ENCODE measurements at places on chromosomes 12 and 14.

DNA sequence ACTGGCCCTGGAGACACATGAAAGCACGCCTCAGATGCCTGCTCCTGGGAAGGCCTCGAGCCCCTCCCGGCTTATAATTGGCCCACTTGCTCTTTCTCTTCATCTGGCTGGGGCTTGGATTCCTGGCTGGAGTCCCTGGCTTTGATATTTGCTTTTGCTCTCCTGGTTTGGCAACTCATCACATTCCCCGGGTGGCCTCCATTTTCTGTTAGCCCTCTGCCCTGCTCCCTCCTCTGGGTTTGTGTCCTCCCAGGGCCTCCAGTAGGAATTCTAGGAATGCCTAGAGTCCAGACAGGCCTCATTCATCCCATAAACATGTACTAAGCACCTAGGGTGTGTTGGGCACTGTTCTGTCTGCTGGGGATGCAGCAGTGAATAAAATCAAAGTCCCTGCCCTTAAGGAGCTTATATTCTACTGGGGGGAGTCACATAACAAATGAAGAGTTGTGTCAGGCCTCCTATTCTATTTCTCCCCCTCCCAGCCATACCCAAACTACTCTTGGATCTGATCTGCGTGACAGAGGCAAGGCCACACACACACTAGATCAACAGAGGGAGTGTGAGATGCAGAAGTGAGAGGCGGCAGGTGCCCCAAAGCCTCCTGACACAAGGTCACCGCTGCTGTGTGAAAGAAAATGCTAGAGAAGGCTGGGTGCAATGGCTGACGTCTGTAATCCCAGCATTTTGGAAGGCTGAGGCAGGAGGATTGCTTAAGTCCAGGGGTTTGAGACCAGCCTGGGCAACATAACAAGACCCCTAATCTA is 21.3 kb upstream of the TSPAN9 start:
- no peak for DNase-seq

- DNase-seq, result no peak
These were observed 213.6 kb downstream of the C12orf42 start for GRCh38 chr12:103282124-103282523.

GRCh38 chr12:111074559-111074958 is 154.2 kb upstream of the MYL2 start:
- no peak for DNase-seq

- DNase-seq, result no peak
These were observed 163.5 kb downstream of the DIO2 start for GRCh38 chr14:80047761-80048160.

- DNase-seq, result no peak
These were observed 88.3 kb downstream of the CIT start for GRCh38 chr12:119788786-119789185.

GRCh38 chr12:52151837-52152783 is 39.7 kb downstream of the KRT80 start:
- DNase-seq, result peak; percentile 57

DNA sequence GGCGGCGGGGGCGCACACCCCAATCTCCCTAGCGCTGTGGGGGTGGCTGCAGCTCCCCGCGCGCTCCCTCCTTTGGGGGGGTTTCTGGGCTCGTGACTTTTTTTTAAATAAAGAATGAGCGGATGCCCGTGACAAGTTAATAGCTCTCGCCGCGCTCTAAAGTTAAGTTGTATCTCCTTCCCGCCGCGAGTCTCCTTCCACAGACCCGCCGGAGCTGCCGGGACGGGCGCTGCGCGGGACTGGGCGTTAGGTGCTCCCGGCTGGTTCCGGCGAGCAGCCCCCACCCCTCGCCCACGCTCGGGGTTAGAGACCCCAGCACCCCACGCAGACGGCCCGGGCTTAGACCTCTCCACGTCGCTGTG is 82.6 kb upstream of the HMGA2 start:
- no peak for DNase-seq

- DNase-seq, result no peak
These were observed 90.6 kb downstream of the CIT start for GRCh38 chr12:119786539-119786938.

- DNase-seq, result no peak
These were observed 18.5 kb downstream of the OR4K1 start for GRCh38 chr14:19949218-19949617.

DNA sequence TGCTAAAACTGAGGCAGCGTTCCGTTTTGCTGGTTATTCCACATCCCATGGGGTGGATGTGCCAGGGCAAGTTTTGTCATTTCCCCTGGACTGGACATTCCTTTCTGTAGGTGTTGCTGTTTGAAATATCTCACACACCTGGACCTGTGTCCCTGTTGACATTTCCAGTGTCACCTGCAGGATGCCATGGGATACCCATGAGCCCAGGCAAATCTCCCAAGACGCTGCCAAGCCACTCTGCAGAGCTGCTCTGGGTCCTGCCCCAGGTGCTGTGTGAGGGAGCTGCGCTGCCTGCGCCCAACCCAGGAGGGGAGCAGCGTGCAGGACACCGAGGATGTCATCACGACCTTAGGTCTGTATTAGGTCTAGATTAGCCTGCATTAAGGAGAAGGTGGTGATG is 5.2 kb upstream of the PACS2 start:
- DNase-seq, result no peak
